ENCODE measurements at places on chromosomes 12 and 14.

DNA sequence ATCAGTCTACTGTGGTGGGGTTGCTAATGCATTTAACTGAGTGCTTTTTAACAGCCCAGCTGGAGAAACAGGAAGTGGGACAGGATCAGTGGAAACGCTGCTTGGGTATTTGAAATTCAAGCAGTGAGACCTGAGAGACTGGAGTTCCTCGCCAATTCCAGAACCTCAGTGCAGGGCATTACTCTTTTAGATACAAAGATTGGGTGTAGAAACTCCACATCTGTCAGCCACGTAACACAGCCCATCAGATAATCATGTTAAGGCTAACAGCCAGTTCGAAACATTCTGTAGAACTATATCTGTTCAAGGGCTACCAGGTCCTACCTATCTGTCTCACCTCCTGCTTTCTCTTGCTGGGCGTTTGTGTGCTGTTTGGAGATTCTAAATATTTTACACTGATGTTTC is 45.5 kb downstream of the RAD52 start:
- no peak for DNase-seq

GRCh38 chr14:92511453-92512238 is 1.9 kb upstream of the RIN3 start:
- DNase-seq: no peak

GRCh38 chr14:56100556-56100955 is 17.7 kb upstream of the PELI2 start:
- no peak for DNase-seq

GRCh38 chr12:9404031-9404430 is 195.8 kb upstream of the PZP start:
- DNase-seq: no peak

- DNase-seq: no peak
These were observed 83.4 kb downstream of the GAS2L3 start for GRCh38 chr12:100656856-100657255.

GRCh38 chr14:25788252-25788651 is 738.3 kb upstream of the STXBP6 start:
- no peak for DNase-seq

- no peak for DNase-seq
These were observed 10.9 kb downstream of the NAA25 start for GRCh38 chr12:112097641-112098040.

GRCh38 chr12:65681226-65681625 is 143.1 kb upstream of the HMGA2 start:
- DNase-seq: no peak

- DNase-seq: no peak
These were observed 57.2 kb downstream of the SYNE2 start for GRCh38 chr14:63909984-63910383.

- DNase-seq: no peak
These were observed 20.4 kb downstream of the VASH1 start for GRCh38 chr14:76781648-76782051.

DNA sequence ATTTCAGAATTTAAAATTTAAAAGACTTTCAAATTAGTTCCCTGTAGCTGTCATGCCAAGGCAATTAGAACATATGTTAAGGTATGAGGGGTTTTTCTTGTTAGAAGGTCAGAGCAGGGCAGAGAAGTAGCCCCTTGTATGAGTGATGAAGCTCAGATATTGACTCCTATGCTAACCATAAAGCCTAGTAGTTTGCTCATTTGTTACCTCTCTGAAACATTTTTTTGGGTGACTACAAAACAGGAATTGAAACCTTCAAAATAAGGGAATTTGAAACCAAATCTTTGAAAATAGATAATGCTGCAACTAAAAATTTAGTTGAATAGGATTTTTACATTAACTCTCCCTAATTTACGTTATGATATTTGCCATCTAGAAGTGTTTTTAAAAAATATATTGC is 333.5 kb downstream of the NAV3 start:
- DNase-seq: no peak

GRCh38 chr12:89217472-89217871 is 134.8 kb downstream of the DUSP6 start:
- no peak for DNase-seq

DNA sequence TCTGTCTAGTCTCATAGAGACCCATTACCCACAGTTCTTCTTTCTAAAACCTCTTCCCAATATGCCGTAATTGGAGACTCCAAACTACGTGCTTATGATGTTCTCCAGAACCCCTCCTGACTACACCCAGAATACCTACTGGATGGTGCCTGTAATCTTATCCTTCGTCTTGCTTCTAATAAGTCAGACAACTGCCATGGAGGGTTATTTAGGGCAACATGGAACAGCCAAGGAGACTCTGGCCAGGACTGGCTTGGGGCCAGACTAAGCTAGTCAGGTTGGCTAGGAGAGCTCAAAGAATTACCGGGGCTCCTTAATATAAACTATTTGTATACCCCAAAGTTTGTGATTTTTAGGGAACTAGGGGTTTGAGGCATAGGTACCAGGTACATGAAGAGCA is 6.8 kb downstream of the PFKM start:
- no peak for DNase-seq

DNA sequence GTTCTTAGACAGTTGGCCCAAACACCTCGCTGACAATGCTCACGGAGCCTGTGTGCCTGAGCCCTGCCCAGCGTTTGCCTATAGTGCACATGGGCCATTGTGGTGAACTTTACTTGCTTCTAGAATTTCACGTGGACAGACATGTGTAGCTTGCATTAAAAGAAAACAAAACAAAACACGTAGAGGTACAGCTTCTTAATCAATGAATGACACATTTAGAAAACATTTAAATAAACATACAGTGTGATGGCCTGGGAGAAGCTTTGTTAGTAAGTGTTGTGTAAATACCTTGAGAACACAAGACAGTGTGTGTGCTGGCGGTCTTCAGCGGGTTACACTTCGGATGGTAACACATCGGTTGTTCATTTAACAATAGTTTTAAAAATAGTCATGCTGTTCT is 38.1 kb downstream of the SMOC1 start:
- DNase-seq: no peak

DNA sequence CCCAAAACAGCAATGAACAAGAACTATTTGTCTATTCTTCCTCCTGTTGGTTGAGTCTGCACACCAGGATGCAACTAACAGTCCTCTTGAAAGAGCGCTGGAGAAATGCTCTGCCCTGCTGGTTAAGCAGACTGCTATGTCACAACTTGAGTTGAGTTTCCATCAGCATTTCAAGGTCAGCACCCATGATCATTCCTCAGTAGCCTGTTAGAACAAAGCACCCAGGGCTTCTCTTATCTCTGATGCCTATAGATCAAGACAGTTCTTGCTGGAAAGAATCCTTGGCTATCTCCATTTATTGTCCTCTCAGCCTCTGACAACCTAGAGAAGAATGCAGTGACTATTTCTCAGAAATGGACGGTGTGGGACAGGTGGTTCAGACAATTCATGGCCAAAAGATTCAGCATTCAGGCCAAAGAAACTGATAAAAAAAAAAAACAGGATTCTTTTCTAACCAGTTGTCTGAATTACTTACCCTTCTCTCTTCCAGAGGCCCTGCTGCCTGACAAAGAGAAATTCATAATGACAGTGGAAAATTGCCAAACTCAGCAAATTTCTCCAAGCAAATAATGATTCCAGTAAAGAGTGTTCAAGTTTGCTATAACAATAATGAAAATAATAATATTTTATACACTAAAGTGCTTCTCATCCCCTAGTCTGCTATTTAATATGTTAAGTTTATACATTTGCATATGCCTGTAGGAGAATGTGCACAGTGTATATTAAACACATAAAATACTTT is 306.7 kb downstream of the EMP1 start:
- no peak for DNase-seq

GRCh38 chr12:75529316-75529715 is 17.9 kb upstream of the KRR1 start:
- DNase-seq: no peak

GRCh38 chr12:79119796-79120195 is 255.2 kb downstream of the SYT1 start:
- no peak for DNase-seq

- no peak for DNase-seq
These were observed 109.0 kb upstream of the SLC35F4 start for GRCh38 chr14:57974896-57975295.

DNA sequence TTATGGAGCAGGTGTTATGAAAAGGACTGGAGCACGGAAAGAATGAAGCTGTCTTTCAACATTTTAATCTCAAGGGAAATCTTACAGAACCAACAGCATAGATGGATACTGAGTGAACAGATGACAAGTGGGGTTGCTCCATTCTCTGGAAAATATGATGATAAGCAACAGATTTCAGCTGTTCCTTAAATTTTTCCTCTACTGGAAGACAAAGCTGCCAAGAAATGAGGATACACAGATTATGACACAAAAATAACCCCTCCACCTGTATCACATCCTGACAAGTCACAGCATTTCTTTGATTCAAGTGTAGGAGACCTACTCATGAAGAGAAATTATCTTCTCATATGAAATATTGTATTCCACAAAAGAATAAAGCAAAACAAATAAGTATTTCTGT is 13.0 kb upstream of the TMTC2 start:
- no peak for DNase-seq

DNA sequence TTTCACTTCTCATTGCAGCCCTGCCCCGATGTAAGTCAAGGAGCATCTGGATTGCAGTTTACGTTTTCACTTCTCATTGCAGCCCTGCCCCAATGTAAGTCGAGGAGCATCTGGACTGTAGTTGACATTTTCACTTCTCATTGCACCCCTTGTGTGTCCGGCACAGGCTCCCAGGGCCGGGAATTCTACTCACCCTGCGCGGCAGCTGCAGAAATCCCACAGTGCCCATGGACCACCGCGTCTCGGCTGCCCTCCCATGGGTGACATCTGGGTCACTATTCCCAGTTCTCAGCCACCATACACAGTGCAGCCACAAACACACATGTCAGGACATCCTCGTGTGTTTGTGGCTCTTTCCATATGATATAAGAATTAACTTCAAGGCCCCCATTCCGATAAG is 378.5 kb downstream of the ADGRD1 start:
- no peak for DNase-seq

- no peak for DNase-seq
These were observed 581.9 kb downstream of the ALG10 start for GRCh38 chr12:34604227-34604626.

DNA sequence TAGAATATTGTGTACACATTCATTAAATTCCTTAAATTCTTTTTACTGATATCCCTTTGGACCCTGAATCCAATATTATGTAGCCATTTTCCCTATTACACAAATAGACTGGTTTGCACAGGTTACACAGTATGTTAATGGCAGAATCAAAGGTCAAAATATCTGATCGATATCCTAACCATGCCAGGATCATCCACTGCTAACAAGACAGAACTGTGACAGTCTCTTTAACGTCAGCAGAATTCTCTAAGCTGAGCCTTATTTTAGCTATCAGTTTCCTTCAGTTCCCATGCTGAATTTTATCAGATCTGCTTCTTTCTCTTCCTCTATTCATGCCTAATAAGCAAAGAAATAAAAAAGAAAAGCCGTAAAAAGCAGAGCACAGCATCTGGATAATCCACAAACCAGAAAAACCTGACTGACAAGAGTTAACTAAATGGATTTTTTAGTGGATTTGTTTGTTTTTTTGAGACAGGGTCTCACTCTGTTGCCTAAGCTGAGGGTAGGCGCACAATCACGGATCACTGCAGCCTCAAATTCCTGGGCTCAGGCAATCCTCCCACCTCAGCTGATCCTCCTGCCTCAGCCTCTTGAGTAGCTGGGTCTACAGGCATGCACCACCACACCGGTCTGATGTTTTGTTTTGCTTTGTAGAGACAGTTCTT is 130.4 kb downstream of the PAWR start:
- no peak for DNase-seq

GRCh38 chr14:73762375-73762822 is 48.2 kb upstream of the PNMA1 start:
- DNase-seq: peak; percentile 66

GRCh38 chr14:103716091-103716801 is 636 bp downstream of the ZFYVE21 start:
- no peak for DNase-seq

DNA sequence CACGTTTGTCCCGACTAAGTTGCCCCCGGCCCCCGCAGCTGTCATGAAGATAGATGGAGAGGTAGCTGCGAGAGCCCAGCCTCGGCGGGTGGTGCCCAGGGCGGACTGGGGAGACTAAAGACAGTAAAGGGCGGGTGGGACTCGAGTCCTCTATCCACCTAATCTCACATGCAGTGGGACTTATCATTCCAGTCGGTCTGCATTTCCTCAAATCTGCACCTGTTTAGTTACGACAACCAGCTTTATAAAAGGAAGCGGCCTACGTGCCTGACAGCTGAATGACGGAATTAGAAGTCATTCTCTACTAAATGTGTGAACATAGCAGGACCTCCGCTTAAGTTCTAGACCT is 109.8 kb upstream of the EGLN3 start:
- no peak for DNase-seq

DNA sequence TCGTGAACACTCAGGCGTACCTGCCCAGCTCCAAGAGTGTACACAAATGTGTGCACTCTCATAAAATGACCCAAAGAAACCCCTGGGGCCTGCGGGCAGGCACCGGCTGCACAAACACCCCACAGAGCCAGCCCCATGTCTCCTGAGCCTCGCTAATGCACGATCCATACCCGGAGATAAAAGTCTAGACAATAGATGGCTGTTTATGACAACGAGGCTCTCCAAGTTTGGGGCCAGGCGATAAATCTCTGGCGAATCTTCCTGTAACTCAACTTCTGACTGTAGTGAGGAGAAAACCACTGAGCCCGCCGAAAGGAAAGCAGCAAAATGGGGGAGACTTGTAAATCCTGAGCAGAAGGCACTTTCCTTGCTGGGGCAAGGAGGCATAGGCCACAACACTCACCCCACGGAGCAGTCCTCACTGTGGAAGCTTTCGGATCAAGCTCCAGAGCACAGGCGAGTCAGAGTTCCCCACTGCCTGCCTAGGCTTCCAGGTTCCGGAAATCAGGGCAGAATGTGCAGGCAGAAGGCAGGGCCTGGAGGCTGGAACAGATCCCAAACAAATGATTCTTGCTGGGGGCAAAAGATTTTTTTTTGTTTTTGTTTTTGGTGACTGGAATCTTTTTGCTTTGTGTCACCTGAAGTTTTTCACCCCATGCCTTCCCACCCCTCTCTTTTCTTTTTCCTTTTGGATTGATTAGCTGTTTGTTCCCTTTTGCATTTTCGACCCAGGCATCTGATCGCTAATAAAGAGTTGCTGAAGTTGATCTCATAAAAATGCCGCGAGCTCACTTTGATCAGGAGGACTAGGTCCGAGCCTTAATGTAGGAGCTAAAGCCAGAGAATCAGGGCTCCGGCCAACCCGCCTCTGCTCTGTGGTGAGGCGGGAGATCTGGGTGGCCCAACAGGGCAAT is 4.5 kb upstream of the HOXC11 start:
- no peak for DNase-seq
